ENCODE measurements at places on chromosomes 12 and 14.

GRCh38 chr12:15273896-15274295 lies 48.4 kb upstream of the PTPRO start:
- DNase-seq: no peak

DNA sequence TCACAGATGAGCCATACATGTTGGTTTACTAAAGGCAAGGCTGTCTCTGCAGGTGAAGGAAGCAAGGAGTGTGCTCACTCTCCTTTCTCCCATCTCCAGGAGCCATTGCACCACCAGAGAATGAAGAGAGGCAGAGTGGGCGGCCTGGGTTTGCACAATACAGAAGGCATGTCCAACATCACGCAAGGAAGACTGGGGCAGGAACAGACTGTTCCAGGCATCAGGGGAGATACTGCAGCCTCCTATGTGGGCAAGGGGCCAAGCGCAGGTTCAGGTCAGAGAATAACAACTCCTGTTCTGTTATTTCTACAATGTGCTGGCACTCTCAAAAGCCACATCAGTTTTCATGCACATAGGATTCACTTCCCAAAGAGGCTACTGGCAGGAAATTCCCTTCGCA lies 1.7 kb upstream of the TMEM229B start:
- no peak for DNase-seq

DNA sequence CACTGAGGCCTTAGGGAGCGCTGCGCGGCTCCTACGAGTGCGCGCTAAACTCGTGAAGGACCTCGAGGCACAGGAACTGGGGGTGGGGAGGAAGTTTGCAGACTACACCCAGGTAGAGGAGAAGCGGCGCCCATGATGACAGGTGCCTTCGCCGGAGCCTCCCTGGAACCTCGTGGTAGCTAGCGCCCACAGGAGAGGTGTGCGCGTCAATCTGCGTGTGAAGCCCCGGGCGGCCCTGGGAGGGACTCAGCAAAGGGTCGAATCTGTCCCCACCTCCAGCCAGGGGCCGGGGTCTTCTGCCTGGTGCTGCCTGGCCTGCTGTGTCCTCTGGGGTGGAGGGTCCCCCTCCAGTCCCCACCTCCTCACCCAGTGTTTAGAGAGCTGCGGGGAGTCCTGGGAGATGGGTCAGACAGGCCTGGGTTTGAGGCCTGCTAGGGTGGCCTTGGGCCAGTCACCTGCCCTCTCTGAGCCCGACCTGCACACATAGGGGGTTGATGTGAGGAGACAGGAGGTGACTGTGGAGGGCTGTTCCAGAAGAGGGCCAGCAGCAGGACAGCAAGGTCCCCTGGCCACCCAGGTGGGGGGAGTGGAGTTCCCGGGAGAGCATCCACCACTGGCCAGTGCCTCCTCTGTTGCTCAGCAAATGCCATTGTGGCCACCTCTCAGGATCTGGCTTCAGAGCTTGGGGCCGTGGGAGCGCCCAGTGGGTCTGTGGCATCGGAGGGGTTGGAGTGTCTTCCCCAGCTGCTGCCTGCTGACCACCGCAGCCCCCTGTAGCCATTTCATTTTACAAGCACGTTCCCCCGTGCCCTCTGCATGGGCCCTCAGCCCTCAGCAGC lies 20.2 kb upstream of the KIF26A start:
- no peak for DNase-seq

GRCh38 chr12:484096-484495 lies 24.4 kb downstream of the B4GALNT3 start:
- no peak for DNase-seq

- no peak for DNase-seq
Measured at GRCh38 chr14:38994731-38995130, 108.3 kb downstream of the SEC23A start.

DNA sequence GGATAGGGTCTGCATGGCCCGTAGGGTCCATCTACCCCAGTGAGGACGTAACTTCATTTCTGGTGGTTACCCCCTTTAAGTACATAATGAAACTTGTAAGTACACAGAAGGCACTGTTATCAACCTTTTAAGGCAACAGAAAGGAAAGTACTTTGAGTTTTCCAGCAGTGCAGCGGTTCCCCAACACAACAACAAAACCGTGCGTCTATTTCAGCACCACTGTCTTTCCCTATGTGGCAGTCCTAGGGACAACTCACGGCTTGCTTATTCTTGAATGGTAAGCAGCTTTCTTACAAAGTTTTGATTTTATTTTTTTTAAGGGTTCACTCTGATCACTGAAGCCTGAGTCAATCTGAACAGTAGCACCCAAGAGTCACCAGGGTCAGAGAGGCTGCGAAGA lies 46.3 kb downstream of the FOXN3 start:
- DNase-seq: no peak

DNA sequence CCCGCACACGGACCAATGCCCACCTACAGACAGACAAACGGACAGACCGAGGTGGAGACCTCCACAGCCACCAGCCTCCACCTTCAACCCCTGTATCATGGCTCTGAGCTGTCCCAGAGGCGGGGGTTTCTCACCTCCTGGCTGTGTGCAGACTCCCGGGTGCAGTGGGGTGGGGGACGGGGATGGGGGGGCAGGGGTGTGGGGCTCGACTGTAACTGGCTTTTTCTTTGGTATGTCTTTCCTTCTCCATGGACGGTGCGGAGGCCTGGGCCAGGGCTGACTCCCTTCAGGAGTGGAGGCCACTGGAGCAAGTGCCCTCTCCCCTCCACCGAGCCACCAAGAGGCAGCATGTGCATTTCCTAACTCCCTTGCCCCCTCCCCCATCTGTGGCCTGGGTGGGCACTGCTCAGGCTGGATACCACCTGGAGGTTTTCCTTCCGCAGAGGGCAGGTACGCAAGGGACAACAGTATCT lies 122.6 kb downstream of the ESRRB start:
- no peak for DNase-seq

GRCh38 chr14:61322011-61322798 lies 826 bp downstream of the PRKCH start:
- DNase-seq: no peak

DNA sequence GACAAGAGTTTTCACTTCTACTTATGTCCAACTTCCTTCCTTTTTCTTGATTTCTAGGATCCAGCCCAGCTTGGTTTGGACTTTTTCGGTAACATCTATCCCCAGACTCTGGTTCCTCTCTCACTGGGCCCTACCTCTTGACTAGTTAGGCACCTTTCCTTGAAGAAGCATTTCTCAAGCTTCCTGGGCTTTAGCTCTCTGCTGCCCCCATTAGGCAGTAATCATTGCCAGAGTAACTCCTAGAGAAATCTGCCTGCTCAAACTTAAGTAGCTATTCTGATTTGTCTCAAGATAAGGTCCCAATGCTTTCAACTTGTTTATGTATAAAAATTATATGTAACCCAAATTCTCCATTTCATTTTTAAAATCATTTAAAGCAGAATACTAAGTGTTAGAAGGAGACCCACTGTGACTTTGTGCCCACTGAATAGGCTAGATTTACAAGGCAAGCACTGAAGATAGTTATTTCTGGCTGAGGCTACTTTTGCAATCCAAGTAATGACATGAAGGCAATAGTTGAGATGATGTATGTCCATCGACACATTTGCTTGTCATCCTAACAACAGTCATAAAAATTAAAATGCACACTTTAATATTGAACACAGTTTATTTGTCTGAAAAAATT lies 275.0 kb upstream of the G2E3 start:
- no peak for DNase-seq

DNA sequence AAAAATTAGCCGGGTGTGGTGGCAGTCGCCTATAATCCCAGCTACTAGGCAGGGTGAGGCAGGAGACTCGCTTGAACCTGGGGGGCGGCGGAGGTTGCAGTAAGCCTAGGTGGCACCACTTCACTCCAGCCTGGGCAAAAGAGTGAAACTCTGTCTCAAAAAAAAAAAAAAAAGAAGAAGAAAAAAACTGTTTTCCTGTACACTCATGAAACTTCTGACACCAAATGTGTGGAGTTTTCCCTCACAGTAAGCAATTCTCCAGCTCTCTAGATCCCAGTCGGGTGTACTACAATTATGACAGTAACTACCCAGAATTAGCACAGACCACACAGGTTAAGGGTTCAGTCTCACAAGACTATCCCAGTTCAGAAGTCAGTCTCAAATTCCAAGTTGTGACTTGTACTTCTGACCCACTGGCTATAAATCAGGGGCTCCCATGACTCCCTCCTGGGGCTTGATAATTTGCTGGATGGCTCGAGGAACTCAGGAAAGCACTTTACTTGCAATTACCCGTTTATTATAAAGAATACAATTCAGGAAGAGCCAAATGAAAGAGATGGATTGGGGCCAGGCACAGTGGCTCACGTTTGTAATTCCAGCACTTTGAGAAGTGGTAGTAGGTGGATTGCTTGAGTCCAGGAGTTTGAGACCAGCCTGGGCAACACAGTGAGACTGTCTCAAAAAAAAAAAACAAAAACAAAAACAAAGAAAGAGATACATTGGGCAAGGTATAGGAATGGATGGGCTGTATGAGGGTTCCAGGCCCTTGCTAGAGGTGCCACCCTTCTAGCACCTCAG lies 12.4 kb upstream of the ARF6 start:
- DNase-seq: no peak

DNA sequence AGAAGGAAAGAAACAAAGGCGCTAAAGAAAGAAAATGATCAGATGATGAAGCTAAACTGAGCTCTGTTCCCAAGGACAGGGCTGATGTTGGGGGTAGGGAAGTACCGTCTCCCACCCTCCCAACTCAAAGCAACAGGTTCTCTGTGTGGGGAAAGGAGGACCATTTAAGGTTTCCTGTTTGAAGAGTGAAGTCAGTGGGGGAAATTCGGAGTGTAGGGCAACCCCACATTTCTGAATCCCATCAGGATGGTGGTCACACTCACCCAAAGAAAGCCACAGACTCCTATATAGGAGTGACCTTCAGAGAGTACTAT lies 131.1 kb downstream of the KSR2 start:
- DNase-seq: no peak

- no peak for DNase-seq
Measured at GRCh38 chr14:61765225-61765943, 3.2 kb downstream of the SNAPC1 start.

DNA sequence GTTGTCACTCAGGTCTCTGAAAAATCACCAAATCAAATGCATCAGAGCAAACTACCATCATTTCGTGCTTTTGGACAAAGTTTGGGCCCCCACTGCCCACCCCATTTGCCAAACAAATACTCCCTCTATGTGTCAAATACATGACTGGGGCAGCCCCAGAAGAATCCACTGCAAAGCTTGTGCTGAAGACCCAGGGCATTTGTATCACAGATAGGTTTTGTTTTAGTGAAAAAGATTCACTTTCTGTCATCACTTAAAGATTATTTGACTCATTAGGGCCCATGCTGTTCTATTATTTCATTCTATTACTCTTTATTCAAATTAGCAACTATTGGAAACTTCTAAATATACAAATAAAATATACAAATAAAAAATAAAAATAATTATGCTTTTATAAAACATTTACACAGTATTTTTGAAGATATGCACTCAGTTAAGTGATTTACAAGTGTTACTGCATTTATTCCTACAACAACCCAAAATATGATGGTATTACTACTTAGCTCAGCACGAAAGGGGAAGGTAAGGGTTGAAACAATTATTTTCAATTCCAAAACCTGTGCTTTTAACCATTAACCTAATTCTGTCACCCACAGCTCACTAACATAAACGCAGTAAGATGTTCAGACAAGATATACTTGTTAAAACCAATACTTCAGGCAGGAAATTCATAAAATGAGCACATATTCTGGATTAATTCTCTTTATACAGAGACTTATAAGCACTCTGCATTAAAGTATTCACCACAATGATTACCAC lies 36.5 kb downstream of the LRIG3 start:
- no peak for DNase-seq

GRCh38 chr12:105418821-105419291 lies 88.4 kb downstream of the C12orf75 start:
- DNase-seq: no peak

DNA sequence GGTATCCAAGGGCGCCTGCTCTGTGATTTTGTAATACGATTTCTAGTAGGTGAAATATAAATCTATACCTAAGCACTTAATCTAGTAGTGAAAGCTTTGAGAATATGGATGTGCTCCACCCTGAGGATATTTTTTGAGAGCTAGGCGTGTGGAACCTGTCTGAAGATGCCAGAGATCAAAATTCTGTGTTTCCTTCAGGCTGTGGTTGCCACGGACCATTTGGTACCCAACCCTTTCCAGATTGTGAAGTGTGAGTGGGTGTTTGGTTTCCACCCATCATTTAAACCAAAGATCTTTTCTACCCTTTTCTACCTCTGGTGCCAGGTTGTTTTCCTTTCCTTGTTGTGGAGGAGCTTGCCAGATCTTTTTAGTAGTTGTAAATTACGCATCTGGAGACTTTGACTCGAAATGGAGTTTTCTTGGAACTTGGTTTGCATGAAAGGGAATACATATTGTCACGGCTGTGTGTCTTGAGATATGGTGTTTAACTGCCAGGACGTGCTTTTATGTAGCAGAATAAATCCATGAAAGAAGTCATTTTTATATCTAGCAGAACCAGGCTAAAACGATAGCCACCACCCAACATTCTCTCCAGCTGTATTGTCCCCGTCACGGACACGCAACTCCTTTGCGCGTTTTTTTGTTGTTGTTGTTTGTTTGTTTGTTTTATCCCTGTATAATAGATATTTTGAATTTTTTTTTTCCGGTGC lies 2.2 kb downstream of the LRFN5 start:
- no peak for DNase-seq

DNA sequence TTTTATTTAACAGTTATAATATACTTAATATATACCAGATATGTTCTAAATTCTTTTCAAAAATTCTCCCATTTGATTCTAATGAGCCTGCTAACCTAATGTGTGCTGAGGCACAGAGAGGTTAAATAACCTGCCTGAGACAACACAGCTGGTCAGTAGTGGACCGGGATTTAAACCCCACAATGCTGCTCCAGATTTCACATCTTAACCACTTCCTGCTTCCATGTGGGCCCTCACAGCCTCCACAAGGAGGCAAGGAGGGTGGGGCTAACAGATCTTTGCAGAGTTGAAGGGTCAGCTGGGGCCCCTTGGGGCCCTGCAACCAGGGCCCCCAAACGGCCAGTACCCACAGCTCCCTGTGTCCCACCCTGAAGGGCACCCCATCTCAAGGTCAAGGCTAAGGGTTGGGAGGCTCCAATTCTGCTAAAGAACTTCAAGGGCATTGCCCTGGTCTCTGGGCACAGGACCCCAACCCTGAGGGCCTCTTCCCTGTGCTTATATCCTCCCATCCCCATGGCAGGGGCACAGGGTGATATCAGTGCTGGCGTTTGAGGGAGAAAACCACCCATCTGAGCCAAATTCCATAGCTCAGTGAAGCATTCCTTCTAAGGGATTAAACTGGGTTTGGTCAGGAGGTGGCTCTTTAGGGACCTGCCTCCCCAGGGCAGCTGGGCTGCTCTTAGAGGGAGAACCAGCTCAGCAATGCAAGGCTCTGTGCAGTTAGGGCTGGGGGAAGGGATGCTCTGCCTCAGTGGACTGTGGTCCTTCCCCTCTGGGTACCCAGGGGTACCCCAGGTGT lies 2.2 kb downstream of the KRT80 start:
- DNase-seq: no peak

GRCh38 chr12:28851781-28852180 lies 297.3 kb upstream of the FAR2 start:
- no peak for DNase-seq

GRCh38 chr12:105704787-105705186 lies 374.3 kb downstream of the C12orf75 start:
- no peak for DNase-seq

- no peak for DNase-seq
Measured at GRCh38 chr12:118052324-118053070, 8.5 kb downstream of the WSB2 start.

Measured in GM12864 (cell line).